ENCODE measurements at places on chromosomes 2 and 18.

- no peak for DNase-seq
Observed at GRCh38 chr2:28565720-28566295, 69.9 kb downstream of the PLB1 start.

- DNase-seq: no peak
Observed at GRCh38 chr2:151096235-151096634, 165.4 kb downstream of the RBM43 start.

DNA sequence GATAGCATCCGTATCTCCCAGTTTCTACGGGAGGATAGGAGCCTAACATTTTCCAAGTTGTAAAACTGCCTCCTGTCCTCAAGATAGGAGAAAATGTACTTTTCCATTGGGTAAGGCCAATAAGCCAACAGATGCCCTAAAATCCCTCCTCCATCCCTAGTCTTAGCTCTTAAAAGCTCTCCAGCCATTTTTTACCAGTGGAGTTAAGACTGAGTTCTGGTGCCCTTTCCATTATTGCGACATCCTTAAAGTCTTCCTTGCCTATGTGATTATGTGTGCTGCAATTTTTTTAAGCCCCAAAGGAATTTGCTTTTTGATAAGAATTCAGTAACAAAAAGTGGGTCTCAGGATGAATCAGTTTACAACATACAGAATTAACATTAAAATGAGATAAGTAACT lies 33.0 kb downstream of the LINC00305 start:
- DNase-seq: no peak

DNA sequence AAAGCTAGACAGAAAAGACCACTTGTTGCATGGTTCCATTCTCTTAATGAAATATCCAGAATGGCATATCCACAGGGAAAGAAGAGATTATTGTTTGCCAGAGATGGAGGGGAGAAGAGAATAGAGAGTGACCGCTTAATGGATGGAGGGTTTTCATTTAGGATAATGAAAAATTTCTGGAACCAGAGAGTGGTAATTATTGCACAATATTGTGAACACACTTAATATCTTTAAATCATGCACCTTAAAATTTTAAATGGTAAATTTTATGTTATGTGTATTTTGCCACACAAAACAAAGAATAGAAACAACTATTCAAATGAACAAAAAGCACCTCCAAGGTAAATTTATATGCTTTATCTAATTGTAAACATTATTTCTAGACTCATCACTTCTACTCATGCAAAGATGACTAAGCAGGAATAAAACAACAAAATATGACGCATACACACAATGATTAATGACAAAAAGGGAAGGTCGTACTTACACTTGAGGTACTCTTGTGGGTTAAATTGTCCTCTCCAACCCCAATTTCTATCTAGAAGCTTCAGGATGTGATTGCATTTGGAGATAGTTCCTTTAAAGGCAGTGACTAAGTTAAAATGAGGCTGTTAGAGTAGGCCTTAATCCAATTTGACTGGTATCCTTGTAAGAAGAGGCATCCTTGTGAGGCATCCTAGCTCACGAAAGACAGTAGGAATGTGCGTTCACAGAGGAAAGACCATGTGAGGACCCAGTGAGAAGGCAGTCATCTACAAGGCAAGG lies 18.7 kb upstream of the DHRS9 start:
- no peak for DNase-seq

DNA sequence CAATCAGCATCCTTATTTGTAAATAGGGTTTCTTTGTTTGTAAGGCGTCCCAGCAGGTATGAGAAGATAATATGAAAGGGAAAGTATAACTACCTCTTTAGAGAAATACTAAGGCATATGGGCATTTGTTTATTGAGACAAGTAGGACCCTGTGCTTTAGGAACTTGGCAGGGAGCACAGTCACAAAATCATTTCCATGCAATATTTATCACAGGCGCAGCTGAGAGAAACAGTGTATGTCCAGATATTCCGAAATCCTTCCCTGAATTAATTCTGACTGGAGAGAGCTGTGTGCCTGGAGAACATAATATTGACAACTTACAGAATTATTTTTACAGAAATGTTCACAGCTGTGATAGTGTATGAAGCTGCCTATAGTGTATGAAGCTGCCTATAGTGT lies 416.7 kb downstream of the THSD7B start:
- no peak for DNase-seq

DNA sequence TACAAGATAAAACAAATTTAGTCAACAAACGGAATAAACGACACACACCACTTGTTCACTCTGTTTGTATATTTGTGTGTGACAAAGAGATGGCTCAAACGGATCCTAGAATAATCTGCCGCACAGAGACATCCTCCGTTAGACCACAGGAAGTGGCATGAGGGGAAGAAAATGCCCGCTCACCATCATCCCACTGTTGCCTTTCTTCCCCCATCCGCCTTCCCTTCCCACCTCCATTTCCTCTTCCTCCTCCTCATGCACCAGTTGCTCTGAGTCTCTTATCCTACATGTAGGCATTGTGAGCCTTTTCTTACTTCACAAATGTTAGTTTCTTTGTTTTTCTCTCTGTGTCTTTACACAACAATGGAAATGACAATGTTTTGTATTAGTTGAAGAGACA lies 228.5 kb upstream of the SMIM21 start:
- no peak for DNase-seq

DNA sequence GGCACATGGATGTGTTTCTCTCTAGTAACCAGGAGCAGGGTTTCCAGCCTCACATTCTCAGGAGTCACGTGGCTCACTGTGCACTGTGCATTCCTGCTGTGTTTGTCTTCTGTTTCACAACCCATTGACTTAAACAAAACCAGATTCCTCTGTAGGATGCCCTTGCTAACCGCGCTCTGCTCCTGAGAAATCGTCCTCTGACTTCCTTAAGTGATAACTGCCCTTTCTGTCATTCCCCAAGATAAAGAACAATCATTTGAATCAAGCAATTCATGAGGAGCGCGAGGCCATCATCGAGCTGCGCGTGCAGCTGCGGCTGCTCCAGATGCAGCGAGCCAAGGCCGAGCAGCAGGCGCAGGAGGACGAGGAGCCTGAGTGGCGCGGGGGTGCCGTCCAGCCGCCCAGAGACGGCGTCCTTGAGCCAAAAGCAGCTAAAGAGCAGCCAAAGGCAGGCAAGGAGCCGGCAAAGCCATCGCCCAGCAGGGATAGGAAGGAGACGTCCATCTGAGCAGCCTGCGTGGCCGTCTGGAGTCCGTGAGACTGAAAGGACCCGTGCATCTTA lies 60.2 kb downstream of the RALBP1 start:
- no peak for DNase-seq

GRCh38 chr18:56302156-56302555 lies 336.2 kb downstream of the TXNL1 start:
- no peak for DNase-seq

DNA sequence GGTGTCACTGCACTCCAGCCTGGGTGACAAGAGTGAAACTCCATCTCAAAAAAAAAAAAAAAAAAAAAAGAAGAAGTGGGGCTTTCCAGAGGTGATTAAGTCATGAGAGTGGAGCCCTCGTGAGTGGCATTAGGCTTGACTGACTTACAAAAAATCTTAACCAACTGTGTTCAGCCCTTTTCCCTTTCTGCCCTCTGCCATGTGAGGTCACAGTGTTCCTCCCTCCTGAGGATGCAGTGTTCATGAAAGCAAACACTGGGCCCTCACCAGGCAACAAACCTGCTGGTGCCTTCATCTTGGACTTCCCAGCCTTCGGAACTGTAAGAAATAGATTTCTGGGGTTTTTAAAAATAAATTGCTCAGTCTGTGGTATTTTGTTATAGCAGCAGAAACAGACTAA lies 37.0 kb upstream of the METTL21A start:
- no peak for DNase-seq

GRCh38 chr2:113187771-113188170 lies 14.0 kb downstream of the PSD4 start:
- DNase-seq: no peak

DNA sequence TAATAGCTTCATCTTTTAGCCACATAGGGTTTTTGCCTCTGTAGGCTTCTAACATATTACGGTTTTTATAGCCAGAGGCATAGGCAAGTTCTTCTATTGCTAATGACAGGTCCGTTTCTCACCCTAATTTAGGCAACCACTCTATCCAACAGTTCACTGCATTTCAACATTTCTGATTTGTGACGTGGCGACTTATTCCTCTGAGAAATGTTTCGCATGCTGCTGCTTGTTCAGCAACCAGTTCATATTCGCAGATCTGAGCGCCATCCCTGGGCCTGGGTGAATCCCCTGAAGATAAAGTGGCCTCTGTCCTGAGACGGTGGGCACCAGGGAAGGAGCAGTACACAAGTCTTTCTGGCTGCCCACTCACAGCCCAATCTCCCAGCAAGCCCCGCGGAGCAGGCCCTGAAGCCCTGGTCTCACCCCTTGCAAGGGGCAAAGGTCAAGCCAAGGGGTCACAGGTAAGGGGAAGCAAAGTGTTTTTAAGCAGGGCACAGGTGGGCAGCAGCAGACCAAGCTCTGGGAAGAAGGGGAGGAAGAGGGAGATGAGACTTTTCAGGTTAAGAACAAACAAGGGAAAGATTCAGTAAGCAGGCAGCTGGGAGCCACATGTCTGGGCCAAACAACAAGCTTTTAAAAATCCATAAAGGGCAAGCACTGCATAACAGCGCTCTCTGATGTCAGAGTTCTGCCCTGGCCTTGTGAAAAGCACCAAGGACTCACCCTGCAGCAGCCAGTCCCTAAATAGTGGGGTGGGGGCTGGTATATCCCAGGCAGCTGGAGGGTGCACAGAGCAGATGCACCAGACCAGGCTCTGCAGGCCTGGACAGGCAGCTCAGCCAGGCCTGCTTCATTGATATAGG lies 10.8 kb upstream of the COX7A2L start:
- DNase-seq: no peak

DNA sequence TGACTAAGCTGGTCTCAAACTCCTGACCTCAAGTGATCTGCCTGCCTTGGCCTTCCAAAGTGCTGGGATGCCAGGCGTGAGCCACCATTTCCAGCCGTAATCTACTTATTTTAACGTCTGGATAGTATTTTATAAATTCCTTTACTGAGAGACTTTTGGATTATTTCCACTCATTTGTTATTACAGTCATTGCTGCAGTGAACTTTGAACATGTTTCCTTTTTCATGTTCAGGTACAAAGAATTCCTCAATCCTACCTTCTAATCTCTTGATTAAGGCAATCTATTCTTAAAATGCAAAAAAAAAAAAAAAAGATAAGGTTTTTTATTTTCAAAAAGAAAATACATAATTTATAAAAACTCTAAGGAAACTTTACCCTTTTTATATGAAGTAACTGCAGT lies 78.6 kb downstream of the PDK1 start:
- DNase-seq: no peak

DNA sequence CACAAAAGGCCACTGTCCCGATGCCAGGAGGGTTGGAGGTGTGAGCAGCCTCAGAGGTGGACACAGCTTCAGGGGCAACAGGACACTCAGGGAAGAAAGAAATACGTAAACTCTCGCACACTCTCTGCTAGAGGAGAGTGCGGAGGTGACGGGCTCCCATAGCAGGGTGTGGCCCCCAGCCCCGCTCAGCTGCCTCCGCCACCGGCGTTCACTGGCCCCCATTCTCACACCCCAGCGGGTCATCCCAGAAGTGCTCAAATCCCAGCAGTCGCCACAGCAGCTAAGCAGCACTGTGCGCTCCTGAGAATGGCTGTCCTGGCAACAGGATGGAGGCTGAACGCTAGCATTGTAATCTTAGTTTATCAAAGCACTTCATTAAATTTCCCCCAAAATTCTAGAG lies 315.6 kb upstream of the SALL3 start:
- DNase-seq: no peak

DNA sequence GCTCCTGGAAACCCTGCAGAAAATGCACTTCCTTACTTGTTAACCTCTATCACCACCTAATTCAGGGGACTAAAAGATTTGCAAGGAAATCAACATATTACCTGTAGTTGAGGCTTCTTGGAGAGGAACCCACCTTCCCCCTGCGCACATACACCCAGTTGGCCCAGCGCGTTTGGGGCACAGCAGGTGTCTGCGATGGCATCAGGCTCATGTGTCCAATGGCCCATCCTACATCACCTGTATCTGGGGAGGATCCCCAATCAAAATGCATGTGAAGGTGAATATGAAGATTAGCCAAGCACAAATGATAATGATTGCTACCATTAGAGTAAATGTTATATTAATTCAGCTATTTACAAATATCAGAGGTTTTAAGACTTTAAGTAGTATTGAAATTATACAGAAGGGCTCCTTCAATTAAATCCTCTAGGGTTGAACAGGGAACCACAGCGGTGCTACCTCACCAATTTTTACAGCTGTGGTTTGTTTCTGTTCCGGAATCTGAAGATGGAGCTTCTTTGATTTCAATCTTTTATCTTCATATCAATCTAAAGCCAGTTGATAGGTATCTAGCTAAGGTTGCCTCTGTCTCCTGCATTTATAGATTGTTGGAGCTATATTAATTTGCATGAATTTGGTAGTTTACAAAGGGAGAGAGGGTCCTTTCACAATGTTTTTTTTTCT lies 486.0 kb downstream of the RNF144A start:
- DNase-seq: no peak

DNA sequence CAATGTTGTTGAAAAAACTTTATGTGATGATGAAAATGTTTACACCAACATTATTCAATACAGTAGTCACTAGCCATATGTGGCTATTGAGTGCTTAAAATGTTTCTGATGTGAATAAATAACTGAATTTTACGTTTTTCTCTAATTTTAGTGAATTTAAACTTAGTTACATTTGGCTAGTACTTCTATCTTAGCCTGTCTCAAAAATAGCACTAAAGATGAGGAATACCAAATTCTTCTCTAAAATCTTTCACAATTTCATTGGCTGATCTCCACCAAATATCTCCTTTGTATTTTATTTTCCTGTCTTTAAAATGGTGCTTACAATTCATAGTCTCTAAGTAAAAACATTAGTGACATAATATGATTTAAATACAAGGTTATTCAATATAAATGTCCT lies 83.7 kb upstream of the RND3 start:
- no peak for DNase-seq

DNA sequence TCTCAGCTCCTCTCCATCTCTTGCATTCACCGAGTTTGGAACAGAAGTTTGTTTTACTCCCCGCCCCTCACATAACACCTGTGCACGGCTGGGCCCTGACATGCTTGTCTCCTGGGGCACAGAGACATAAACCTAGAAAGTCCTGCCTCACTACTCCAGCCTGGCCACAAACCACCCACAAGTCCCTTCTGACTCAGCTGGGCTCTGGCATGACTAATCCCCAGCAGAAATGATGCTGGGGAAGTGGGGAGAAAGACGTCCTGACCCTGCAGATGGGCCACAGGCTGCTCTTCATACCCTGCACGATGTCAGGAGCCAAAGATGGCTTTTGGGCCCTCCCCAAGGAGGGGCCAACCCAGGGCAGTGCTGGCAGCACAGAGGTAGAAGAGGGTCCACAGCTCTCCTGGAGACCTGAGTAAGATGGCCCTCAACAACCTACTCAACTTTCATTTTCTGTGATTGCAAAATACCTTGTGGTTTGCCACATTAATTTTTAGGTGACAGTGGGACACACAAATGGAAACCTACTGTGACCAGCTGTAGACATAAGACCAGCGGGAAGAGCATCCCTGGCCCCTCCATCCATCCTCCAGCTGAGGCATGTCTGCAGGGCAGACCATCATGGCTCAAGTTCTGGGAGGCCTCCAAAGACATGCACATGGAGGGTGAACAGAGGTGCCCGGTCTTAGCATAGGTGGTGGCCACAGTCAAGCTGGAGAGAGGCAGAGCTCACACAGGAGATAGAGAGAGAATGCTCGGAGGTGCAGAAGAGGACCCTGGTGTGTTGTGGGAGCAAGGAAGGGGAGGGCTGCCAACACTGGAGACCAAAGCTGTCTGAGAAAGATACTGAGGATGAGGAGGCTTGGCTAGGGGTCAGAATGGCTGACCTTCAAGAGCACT lies 40.0 kb downstream of the DNMT3A start:
- DNase-seq: no peak

GRCh38 chr18:46466234-46467160 lies 190.5 kb downstream of the LOXHD1 start:
- DNase-seq: no peak

- DNase-seq: no peak
Observed at GRCh38 chr2:189628817-189629530, 32.3 kb upstream of the ASNSD1 start.

Measured in right lobe of liver (tissue), 6 donors.